Esophagus mucosa (tissue), 1 donor: ENCODE measurements at places on chromosomes 13 and 19. TPM values are rescaled to one million over a fixed set of nuclear protein-coding genes. Genes with fewer than 3 reads are reported as not detected.

DNA sequence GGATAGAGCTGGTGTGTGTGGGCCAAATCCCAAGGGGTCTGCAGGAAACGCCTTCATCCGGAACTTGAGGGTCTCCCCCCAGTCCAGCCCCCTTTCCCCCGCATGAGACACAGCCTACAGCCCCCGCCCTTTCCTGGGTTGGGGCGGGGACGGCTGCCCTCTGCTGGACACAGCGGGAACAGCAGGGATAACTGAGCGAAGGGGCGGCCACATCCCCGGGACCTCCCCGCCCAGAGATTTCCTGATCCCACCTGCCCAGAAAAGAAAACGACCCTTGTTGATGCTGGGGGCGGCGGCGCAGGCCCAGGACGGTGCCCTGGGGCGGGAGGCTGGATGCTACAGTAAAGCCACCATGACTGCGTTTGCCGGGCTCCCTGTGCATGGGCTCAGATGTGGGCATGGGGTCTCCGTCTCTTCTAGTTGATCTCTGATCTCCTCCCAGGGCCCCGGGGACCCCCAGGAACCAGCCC lies 14.2 kb downstream of the ONECUT3 start:
- peak; percentile 51 for ATAC-seq

- ATAC-seq, result no peak
Observed at GRCh38 chr13:110633776-110634175, 18.4 kb downstream of the NAXD start.

- no peak for ATAC-seq
Observed at GRCh38 chr13:104487006-104487405, 1420.8 kb upstream of the SLC10A2 start.

- no peak for ATAC-seq
Observed at GRCh38 chr19:340620-341385, 3.8 kb downstream of the MIER2 start.

DNA sequence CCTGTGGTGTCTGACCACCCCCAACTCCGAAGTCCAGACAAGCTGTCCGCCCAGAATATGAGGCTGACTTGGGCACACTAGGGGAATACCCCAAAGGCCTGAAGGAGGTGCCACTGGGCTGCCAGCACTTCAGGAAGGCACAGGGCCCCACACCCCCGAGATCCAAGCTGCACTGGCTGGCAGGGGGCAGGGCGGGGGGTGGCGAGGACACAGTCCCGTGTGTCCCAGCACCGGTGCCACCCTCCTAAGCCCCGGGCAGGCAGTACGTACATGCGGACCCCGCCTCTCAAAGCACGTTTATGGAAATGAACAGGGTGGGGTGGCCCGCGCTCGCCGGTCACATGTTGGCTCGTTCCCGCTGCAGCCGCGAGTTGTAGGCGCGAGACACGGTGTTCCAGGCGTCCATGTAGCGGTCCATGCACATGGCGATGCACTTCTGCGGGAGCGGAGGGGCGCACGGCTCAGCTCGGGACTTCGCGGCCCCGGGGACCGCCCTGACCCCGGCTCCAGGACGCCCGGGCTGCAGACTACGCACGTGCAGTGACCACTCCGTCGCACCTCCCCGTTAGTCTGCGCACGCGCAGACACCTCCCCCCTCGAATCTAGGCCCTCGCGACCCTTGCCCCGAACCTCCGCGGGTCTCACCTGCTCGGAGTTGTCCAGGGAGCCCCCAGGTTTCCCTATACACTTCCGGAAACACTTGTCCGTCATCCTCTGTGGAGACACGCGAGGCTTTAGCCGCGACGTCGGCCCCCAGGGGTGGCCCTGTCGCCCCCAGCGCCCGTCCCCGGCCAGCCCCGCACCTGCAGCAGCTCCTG lies 566 bp downstream of the TIMM13 start:
- peak; percentile 22 for ATAC-seq

DNA sequence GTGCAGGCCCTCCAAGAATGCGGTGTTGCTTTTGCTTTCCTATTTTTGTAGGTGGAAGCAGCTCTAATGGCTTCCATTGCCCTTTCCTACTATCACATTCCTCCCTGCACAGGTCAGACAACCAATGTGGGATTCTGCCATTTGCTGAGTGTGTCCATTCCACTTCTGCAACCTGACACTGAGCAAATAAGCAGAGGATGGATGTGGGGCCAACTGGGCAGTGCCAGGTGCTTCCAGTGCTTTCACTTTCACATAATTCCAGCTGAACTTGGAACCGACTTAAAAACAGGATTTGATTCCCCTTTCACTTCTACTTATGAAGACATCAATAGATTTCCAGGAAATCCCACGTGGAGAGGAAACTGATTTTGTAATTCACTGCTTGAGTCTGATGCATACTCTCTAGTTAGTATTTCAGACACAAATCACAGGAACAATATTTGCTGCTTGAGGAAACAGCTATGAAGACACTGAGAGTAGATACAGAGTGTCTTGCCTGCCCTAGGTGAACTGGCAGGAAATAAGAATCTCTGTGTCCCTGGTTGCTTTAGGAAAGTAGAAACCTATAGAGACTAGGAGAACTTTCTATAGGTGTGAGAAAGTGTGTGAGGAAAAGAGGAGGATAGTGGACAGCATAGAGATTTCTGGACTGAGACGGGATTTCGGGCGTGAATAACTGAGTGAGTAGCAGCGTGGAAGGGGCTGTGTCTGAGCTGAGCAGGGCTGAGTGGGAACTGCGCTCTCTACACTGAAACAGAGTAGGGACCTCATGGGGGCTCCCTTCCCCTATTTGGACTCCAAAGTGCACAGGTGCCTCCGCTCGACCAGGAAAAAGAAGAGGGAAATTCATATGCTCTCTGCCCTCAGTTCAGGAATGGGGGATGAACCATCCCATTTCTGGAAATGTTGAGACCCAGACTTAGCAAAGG lies 22.5 kb downstream of the LGALS16 start:
- no peak for ATAC-seq

GRCh38 chr13:29956853-29957252 lies 106.4 kb upstream of the UBL3 start:
- ATAC-seq, result no peak

- ATAC-seq, result peak; percentile 44
Observed at GRCh38 chr13:46168341-46168740, 13.6 kb downstream of the LCP1 start.

Gene SPACA4
- total RNA-seq, result 0.64 TPM

Gene DNM2
- total RNA-seq, result 79.8 TPM

Gene RDH8
- total RNA-seq, result not detected

Gene NECTIN2
- 64.4 TPM for total RNA-seq
